ENCODE measurements at places on chromosomes 7 and 10.
A peak's percentile ranks its signal among the peaks of the same experiment; 100 is the strongest.

DNA sequence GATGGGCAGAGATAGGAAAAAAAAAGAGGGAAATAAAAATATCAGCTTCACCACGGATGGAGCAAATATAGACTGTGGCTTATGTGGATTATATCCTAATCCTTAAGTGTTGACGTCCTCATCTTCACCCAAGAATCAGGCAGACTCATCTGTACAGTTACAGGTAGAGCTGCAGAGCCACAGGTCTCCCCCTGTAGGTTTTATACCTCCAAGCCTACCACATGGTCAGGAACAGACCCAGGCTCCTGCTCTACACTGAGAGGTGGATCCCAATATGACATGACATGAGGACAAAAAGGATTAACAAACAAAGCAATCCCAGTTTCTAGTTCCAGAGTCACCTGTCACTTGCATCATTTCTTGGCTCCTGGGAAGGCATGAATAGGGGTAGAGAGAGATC is 400.8 kb downstream of the SEMA3D start:
- no peak for DNase-seq

- DNase-seq: no peak
Measured at GRCh38 chr10:13831711-13832141, 245.0 kb downstream of the PRPF18 start.

DNA sequence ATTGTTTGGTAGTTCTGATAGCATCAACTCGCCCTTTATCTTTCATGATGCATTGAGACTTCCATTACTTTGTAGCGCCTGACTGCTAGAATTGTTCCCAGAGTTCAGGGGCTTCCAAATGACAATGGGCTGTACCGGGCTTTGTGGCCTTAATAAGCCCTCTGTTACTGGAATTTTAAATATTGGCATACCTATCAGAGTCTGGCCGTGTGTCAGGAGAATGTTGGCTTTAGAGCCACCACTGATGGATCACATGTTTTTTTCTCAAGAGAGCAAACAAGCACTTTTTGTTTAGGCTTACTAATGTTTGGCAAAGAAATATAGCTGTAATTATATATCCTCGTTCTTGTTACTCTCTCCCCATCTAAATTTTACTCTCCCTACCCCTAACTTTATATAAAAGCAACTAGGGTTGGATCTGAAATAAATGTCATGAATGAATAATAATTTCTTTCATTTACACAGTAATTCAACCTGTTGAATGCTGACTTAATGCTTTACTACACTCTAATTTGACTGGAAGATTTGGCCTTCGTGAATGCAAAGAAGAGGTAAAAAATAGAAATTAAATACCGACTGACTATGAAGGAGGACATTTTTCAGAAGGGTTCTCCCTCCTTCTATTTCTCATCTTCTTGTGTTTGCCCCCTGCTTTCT is 396.7 kb downstream of the AUTS2 start:
- no peak for DNase-seq

DNA sequence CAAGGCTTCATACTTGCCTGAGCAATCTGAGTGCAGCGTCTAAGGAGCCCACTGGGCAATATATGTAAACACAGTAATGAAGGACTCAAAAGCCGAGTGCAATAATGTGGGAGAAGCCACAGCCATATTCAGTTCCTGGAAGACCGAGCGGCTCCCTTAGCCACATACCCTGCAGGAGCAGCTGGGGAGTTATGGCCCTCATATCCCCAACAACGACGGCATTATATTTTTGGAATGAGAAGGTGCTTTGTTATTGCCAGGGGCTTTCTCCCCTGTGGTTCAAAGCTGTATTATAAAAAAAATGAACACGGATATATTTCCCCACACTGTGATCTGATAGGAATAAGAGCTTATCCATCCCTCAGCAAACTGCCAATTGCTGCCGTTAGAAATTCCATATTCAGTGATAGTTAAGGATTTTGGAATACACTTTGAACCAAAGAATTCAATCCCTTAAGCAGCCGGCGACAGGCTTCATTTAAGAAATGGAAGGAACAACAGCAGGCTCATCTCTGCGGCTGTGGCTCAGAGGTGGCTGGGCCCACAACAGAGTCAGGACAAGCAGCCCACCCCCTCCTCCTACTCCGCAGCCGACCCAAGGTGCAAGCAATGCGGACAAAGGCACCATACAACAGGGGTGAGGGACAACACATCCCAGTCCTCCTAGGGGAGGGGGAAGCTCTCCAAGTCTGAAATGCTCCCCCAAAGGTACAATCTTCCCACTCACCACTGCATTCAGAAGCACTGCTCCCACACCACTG is 77.2 kb downstream of the TNS3 start:
- peak; percentile 92 for DNase-seq

GRCh38 chr10:132098539-132099388 is 33.0 kb downstream of the JAKMIP3 start:
- no peak for DNase-seq

GRCh38 chr7:128839751-128840177 is 9.6 kb downstream of the FLNC start:
- no peak for DNase-seq

DNA sequence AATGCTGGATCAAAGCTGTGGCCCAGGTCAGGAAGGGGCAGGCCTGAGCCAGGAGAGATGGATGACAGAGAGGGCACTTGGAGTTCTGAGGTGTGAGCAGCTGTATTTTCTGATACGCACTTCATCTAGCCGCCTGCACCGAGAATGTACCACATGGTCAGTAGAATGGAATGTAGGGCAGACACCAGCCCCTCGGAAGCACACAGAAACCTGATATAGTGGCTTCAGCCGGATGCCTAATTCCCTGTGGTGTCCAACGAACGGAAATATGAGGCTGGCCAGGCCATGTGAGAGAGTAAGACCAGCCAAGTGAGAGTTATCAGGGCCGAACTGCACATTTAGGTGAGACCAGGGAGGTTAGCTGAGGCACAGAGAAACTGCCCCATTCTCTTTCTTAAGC is 46.7 kb upstream of the PLCE1 start:
- DNase-seq: no peak
